ENCODE measurements at places on chromosomes 3 and 15. TPM values are rescaled to one million over a fixed set of nuclear protein-coding genes. Genes with fewer than 3 reads are reported as not detected.

- H3K36me3 ChIP-seq = no peaks in the 10 kb centered on the region
- no peak for DNase-seq
- H3K27me3 ChIP-seq = no peaks in the 10 kb centered on the region
- no peak overlapping the region for H3K27ac ChIP-seq
- H3K4me1 ChIP-seq = peaks cover 24% of the 10 kb centered on the region
These were observed 41.6 kb downstream of the SH3BP5 start for GRCh38 chr3:15290736-15291135.

GRCh38 chr3:115503394-115503793, 119.9 kb upstream of the GAP43 start:
- no peak for DNase-seq
- H3K27me3 ChIP-seq = no peaks in the 10 kb centered on the region
- no peaks in the 10 kb centered on the region for H3K4me1 ChIP-seq
- no peak overlapping the region for H3K27ac ChIP-seq
- no peak overlapping the region for H3K4me3 ChIP-seq
- H3K36me3 ChIP-seq = no peaks in the 10 kb centered on the region

Gene C3orf62
- 3.1 TPM for total RNA-seq

Gene PPARG
- 7.5 TPM for total RNA-seq

All from muscle of leg (tissue), 16 donors.